ENCODE measurements at places on chromosomes 7 and 10. TPM values are rescaled to one million over a fixed set of nuclear protein-coding genes. Genes with fewer than 3 reads are reported as not detected.

Gene FGFR2
- 0.19 TPM for total RNA-seq

Gene STEAP1B
- total RNA-seq: 0.07 TPM

Gene FOXK1
- total RNA-seq: 11.1 TPM

Gene C10orf105
- not detected for total RNA-seq

Gene SLIT1
- total RNA-seq: 0.07 TPM

Data from A549 treated with AZD2906 at 1 μM for 4 hours (cell line).